ENCODE measurements at places on chromosomes 7 and 10.
A peak's percentile ranks its signal among the peaks of the same experiment; 100 is the strongest.

DNA sequence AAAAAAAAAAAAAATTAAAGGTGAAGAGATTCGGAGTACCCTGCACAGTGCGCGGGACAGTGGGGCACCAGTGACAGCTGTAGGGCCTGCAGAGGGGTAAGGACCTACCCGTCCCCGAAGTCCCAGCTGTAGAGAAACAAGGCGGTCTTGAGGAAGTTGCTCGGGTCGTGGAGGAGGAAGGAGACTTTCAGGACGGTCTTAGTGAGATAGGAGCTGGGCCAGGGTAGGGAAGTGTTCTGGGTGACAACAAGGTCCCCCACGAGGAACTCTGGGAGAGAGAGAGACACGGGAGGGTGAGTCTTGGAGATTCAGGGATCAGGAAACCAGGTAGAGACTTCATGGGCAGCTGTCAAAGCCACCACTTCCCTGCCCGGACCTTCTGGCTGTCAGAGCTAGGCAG lies 9.7 kb downstream of the TMEM130 start:
- peak overlapping the region; percentile 9 for H3K27ac ChIP-seq
- DNase-seq: no peak
- H3K4me3 ChIP-seq: no peak overlapping the region
- no peaks in the 10 kb centered on the region for H3K36me3 ChIP-seq
- H3K27me3 ChIP-seq: peaks cover 53% of the 10 kb centered on the region
- H3K4me1 ChIP-seq: no peaks in the 10 kb centered on the region

GRCh38 chr7:153628825-153629224 lies 423.4 kb upstream of the DPP6 start:
- H3K27me3 ChIP-seq: no peaks in the 10 kb centered on the region
- H3K4me1 ChIP-seq: no peaks in the 10 kb centered on the region
- H3K27ac ChIP-seq: no peak overlapping the region
- no peak overlapping the region for H3K4me3 ChIP-seq
- DNase-seq: no peak
- no peaks in the 10 kb centered on the region for H3K36me3 ChIP-seq

GRCh38 chr10:101114646-101115045 lies 16.5 kb upstream of the TLX1 start:
- no peaks in the 10 kb centered on the region for H3K36me3 ChIP-seq
- H3K4me3 ChIP-seq: no peak overlapping the region
- no peak for DNase-seq
- no peak overlapping the region for H3K27ac ChIP-seq
- H3K27me3 ChIP-seq: peaks cover 72% of the 10 kb centered on the region

DNA sequence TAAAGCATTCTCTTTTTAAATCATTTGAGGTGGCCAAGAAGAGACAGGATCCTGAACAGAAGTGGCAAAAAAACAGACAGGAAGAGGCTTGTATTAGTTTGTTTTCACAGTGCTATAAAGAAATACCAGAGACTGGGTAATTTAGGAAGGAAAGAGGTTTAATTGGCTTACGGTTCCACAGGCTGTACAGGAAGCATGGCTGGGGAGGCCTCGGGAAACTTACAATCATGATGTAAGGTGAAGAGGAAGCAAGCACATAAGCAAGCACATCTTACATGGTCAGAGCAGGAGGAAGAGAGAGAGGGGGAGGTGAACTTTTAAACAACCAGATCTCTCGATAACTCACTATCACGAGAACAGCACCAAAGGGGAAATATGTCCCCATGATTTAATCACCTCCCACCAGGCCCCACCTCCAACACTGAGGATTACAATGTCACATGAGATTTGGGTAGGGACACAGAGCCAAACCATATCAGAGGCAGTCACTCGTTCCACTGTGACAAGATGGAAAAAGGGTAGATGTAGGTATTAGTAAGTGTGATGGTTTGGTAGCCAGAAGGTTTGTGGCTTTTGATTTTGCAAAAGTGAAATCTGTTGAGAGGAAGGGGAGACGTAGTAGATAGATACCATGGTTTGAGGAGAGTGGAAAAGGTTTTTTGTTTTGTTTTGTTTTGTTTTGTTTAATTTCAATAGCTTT lies 5.1 kb downstream of the MSRB2 start:
- H3K4me3 ChIP-seq: no peak overlapping the region
- no peak overlapping the region for H3K27ac ChIP-seq
- H3K36me3 ChIP-seq: peaks cover 3% of the 10 kb centered on the region
- DNase-seq: no peak

DNA sequence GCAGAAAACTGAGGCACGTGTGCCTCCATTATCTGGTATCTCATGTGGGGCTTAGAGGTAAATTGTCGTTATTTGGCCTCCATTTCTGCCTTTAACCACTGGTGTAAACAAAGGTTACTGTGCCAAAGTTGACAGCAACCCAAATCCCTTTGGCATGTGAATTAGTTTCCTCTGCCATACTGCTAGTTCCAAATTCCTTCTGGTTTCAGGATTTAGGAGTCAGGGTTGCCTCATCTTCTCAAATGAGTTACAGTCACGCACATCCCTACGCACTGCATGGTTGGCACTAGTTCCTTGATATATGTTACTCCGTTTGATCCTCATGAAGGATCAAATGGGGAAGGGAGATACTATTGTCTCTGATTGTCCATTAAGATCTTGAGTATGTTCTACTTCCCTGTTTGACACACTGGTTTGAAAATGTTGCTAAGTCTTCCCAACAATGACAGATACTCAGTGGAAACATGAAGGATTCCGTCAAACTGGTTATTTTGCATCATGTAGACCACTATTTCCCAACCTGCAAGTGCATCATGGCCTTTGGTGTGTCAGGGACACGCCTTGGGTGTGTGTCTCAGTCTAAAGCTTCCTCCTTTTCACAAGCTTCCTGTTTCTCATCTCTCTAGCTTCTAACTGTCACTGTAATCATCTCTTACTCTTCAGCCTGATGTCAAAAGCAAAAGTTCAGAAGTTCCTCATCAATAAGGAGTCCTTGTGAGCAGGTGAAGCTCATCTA lies at the start of gene LIPN:
Gene LIPN (plus strand): TSS at position 655 of the 736 bp plus-strand sequence. CDS start 1,386 bp downstream, outside the sequence.
- H3K4me3 ChIP-seq: no peak within 1 kb of the TSS
- no peaks in the 10 kb centered on the region for H3K36me3 ChIP-seq
- no peaks in the 10 kb centered on the region for H3K27me3 ChIP-seq
- no peak for DNase-seq
- peaks cover 13% of the 10 kb centered on the region for H3K4me1 ChIP-seq
- H3K27ac ChIP-seq: peak within 1 kb of the TSS; percentile 85

DNA sequence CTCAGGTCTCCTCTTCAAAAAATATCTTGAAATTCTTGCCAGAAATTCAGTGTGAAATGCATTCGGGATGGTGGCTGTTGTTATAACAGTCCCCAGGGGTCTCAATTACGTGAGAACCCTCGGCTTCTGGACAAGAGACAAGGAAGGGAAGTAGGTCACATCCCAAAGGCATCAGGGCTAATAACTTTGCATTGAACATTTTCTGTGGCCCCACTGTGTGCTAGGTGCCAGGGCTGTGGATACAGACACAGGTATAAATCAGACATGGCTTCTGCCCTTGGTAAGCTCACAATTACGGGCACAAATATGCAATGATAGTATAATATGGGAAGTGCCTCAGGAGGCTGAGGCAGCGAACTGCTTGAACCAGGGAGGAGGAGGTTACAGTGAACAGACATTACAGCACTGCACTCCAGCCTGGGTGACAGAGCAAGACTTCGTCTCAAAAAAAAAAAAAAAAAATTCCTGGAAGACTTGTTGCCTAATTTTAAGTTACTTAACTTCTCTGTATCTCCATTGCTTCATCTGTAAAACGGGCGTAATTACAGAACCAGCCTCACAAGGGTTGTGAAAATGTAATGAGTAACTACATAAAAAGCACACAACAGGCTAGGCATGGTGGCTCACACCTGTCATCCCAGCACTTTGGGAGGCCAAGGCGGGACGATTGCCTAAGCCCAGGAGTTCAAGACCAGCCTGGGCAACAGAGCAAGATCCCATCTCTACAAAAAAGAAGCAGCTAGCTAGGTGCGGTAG lies 2.5 kb upstream of the RHBDD2 start:
- H3K4me1 ChIP-seq: peaks cover 19% of the 10 kb centered on the region
- no peak overlapping the region for H3K4me3 ChIP-seq
- H3K27me3 ChIP-seq: no peaks in the 10 kb centered on the region
- peaks cover under 1% of the 10 kb centered on the region for H3K36me3 ChIP-seq
- no peak overlapping the region for H3K27ac ChIP-seq
- no peak for DNase-seq

DNA sequence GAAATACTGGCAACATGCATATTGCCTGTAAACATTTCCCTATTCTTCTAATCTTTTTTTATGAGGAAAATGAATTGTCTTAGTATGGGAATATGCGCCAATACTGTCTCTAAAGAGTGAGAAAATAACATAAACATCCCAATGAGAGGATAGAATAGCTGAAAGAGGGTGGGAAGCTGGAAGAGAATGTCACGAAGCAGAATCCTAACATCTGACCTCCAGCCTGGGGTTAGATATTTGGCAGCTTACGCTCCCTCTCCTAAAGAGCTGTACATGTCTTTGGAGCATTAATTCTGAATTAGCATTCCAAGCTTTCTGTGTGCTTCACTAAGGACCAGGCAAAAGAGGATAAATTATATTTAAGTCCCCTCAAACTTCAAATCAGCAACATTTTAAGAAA lies 31.6 kb upstream of the SLC16A12 start:
- peaks cover 11% of the 10 kb centered on the region for H3K27me3 ChIP-seq
- H3K4me3 ChIP-seq: no peak overlapping the region
- DNase-seq: no peak
- H3K27ac ChIP-seq: no peak overlapping the region
- peaks cover 1% of the 10 kb centered on the region for H3K4me1 ChIP-seq
- H3K36me3 ChIP-seq: no peaks in the 10 kb centered on the region

DNA sequence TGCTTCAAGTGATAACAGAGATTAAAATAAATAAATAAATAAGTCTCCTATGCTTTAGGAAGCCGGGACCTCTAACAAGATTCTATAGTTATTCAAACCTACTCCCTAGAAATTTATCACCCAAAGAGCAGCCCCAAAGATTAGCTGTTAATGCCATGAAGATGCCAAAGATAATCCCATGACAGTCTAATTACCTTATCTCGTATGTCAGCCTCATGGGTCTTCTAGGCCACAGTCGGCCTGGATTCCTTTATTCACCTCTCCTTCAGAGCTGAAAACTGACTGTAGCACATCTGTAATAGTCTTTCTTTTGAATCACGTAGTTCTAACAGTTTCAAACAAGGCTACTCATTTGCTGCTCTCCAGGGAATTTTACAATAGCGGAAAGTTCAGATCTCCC lies 24.2 kb downstream of the COL1A2 start:
- H3K27ac ChIP-seq: no peak overlapping the region
- H3K27me3 ChIP-seq: no peaks in the 10 kb centered on the region
- peaks cover 3% of the 10 kb centered on the region for H3K36me3 ChIP-seq
- H3K4me1 ChIP-seq: no peaks in the 10 kb centered on the region
- no peak for DNase-seq

DNA sequence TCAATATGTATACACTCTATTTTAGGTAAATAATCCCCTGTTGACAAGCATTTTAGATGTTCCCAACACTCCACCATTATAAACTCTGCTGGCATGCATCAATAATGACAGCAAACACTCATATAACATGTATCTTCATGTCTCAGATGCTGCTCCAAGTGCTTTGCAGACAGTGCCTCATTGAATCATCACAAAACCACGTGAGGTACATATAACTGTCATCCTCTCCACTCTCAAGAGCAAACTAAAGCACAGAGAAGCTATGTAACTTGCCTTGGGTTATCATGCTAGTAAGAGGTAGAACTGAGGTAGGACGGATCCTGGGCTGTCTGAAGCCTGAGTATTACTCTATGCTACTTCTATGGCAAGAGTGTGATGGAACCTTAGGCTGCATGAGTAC lies 72.5 kb upstream of the GSDME start:
- no peak overlapping the region for H3K27ac ChIP-seq
- H3K4me1 ChIP-seq: peaks cover 83% of the 10 kb centered on the region
- peaks cover 53% of the 10 kb centered on the region for H3K36me3 ChIP-seq
- DNase-seq: no peak

DNA sequence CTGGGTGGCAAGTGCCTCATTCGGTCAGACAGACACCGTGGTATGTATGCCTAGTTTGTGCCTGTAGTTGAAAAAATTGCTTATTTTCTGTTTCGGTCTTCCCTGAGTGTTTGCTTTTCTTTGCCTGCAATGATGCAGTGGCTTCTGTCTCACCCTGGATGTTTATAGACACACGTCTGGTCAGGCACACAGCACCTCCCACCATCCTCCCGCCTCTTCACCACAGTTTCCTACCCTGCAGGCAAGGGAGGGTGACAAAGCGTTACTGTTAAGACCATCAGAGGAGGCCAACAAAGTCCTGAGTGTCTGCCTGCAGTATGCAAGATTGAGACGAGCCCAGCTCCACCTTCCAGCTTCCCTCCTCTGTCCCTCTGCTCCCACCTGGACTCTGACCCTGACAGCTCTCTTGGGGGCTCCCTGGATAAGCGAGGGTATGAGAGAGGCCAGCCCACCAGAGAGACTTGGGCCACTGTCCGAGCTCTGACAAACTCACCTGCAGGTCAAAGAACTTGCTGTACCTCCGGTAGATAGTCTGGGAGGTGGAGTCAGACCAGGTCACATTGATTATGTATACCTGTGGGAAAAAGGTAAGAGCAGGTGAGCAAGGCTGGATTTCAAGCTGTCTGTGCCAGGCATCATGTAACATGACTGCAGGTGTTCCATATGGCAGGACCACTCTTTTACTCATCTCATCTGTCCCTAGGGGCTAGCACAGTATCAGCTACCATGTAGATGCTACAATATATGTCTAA lies 54.4 kb downstream of the SH3PXD2A start:
- no peak for DNase-seq
- H3K27me3 ChIP-seq: peaks cover 4% of the 10 kb centered on the region
- no peaks in the 10 kb centered on the region for H3K36me3 ChIP-seq

- peaks cover 3% of the 10 kb centered on the region for H3K36me3 ChIP-seq
- peak overlapping the region; percentile 75 for H3K4me3 ChIP-seq
- H3K27ac ChIP-seq: no peak overlapping the region
- H3K4me1 ChIP-seq: peaks cover 32% of the 10 kb centered on the region
Observed at GRCh38 chr7:1741751-1742554, 71.9 kb downstream of the ELFN1 start.

DNA sequence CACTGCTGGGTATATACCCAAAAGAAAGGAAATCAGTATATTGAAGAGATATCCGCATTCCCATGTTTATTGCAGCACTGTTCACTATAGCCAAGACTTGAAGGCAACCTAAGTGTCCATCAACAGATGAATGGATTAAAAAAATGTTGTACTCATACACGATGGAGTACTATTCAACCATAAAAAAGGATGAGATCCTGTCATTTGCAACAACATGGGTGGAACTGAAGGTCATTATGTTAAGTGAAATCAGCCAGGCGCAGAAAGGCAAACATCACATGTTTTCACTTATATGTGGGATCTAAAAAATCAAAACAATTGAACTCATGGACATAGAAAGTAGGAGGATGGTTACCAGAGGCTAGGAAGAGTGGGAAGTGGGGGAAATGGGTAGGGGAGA lies 19.3 kb downstream of the NRCAM start:
- no peak overlapping the region for H3K27ac ChIP-seq
- H3K4me1 ChIP-seq: peaks cover under 1% of the 10 kb centered on the region
- H3K27me3 ChIP-seq: peaks cover 37% of the 10 kb centered on the region
- H3K36me3 ChIP-seq: no peaks in the 10 kb centered on the region

All from stimulated activated naive B cell treated with anti-CD40 and anti-IgM and Interleukin-4, amounts not matched to agents 10 μg/mL and 1 μg/mL and 100 μg/mL, for 72 hours (primary cell).